ENCODE measurements at places on chromosomes 12 and 14.

- DNase-seq = no peak
Measured at GRCh38 chr14:54052696-54053385, 96.2 kb upstream of the BMP4 start.

GRCh38 chr12:54431911-54432814 is 13.1 kb upstream of the ITGA5 start:
- peak; percentile 26 for DNase-seq

- no peak for DNase-seq
Measured at GRCh38 chr12:22313286-22313962, 21.1 kb downstream of the ST8SIA1 start.

DNA sequence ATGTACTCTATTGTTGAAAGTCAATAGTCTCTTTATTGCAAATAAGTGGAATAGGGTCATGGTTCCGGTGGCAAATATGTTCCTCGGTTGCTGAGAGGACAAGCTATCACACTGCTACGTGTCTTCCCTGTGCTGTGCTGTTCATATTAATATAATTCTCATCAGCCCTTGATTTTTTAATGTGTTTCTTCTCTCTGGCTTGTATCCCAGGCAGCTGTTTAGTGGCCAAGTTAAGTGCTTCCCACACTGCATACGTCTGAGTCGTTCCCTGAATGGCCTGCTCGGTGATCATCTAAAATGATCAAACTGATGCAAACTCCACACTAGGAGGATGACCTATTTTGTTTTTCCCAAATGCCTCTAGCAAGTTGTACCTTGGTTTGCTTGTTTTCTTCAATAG is 186.4 kb downstream of the ANO6 start:
- no peak for DNase-seq

- peak; percentile 51 for DNase-seq
Measured at GRCh38 chr14:69129264-69129880, 23.5 kb downstream of the DCAF5 start.

DNA sequence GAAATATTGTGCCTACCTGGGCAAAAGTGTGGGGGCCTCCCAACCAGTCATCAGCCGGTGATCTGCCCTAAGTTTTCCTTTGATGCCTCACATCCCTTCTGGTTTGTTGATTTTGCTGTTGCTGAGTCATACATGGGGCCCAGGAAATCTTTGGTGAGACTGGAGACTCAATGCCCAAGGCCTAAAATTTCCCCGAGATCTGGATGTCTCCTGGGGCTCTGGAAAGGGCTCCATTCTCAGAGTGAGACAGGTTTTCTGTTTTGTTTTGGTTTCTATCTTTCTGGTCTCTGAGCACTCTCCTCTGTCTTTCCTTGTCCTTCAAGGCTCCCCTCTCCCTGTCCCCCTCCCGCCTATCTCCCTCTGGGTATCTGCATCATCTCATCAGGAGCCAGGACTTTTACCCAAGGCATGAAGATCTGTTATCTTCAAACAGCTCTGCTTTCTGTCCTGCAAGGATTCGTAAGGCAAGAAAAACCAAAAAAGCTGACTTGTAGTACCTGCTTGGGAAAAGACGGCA is 152.8 kb upstream of the MAX start:
- DNase-seq = no peak

GRCh38 chr14:24280797-24281460 is 9.5 kb upstream of the RABGGTA start:
- no peak for DNase-seq

- no peak for DNase-seq
Measured at GRCh38 chr12:115209230-115209629, 525.3 kb upstream of the TBX3 start.

DNA sequence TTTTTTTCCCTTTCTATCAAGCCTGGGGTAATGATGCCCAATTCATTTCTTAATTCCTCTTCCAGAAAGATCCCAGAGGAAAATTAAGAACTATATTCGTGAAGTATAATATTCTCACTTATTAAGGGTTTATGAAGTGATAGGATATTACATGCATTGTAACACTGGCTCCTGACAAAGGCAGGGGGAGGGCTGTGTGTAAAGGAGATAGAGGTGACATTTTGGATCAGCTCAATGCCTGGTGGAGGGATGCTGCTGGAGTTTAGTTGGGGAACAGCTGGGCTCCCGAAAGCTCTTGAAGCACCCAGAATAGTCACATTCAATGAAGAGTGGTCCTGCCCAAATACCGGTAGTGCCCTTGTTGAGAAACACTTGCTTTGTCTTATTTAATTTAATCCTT is 774 bp downstream of the SERPINA11 start:
- no peak for DNase-seq

DNA sequence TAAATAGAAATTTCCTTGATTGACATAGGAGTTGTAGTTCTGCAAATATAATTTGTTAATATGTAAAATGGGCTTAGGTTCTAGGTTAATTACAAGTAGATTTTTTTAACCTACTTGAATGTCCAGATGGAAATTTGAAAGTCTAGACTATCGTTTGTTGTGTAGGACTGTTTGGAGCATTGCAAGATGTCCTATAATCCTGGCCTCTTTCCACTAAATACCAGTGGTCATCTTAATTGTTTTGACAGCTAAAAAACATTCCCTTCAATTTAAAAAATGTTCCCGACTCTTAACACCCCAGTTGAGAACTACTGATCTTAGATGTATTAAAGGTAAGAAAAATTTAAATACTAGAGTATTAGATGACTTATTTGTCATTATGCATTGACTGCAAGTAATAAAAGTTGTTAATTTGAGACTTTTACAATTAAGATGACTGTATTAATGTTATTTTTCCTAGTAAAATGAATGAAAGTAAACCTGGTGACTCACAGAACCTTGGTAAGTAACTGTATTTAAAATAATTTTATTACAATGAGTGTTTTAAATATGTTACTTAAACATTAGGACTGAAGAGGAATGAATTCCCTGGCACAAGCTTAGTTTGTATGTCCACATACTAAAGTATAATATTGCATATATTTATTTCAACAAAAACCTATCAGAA is 21.8 kb downstream of the G2E3 start:
- DNase-seq = no peak

DNA sequence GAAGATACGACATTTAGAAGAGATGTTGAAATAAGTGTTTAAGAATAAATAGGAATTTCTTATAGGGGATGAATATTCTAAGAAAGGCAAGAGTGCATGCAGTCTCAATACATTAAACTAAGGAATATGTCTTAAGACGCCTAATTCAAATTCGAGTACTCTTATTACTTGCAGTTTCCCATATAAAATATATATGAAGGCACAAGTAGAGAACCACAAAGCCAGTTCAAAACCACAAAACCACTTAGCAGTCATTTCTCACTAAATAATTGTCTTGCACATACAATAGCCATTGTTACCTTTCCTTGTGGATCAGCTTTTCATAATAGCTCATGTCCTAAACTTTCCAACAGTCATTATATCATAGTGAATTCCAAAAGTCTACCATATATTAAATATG is 91.0 kb upstream of the MON2 start:
- DNase-seq = no peak

- DNase-seq = no peak
Measured at GRCh38 chr14:100900837-100901390, 2.6 kb downstream of the RTL1 start.

- no peak for DNase-seq
Measured at GRCh38 chr14:52063052-52063462, 5.8 kb downstream of the NID2 start.

DNA sequence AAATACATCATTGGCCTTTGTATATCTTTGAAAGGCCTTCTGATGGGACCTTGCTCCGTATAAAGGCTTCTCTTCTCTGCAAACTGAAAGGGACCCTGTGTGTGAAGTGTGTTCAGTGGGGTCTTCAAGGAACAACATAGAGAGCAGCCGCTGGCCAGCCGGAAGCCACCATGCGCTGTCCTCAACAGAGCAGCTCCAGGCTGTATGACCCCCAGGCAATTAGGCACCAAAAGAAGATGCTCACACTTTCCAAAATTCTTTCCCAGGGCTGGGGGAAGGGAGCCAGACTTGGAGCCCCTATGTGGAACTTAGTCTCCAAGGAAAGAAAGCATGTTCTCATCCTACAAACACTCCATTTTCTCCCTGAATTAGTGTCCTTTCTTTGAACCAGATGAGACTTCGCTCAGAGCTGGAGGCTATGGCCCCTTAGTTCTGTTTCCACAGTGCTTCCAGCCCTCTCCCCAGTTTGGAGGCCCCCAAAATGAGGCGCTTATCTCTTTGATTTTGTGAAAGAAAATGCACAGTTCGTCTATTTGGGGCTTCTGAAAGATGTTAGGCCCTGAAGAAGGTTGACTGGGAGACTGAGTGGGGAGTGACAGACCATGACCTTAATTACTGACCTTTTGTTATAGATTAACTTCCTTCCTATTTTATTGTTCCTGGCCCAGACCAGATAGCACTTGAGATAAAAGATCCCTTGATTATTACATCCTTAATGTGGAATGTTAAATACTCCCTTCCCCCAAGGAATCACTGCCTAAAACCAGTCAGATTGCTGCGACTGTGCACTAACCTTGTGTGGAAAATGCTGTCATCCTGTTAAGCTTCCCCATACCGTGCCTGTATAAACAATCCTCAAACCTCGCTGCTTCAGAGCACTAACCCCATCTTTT is 128.3 kb upstream of the FGD4 start:
- peak; percentile 48 for DNase-seq

- no peak for DNase-seq
Measured at GRCh38 chr12:111138016-111138415, 217.6 kb upstream of the MYL2 start.

- no peak for DNase-seq
Measured at GRCh38 chr12:7319930-7320329, 16.1 kb downstream of the ACSM4 start.

DNA sequence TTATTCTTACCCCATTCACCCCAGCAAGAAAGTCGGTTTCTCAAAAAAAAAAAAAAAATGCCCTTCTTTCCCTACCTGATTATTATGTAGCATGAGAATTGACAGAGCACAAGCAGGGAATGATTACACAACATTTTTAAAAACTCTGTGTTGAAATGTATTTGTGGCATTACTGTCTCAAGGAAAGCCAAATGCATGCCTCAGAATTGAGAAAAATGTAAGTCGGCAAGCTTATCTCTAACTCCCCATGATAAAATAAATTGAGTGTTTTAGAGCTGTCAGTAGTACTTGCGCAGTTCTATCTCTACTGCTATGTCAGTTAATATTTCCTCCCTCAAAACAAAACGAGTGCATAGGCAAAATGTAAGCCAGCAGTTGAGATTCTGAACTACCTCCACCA is 25.7 kb downstream of the ANO4 start:
- DNase-seq = no peak

- DNase-seq = no peak
Measured at GRCh38 chr12:63809566-63809965, 29.9 kb downstream of the RXYLT1 start.

GRCh38 chr12:51163795-51164194 is 9.1 kb downstream of the TFCP2 start:
- DNase-seq = no peak

DNA sequence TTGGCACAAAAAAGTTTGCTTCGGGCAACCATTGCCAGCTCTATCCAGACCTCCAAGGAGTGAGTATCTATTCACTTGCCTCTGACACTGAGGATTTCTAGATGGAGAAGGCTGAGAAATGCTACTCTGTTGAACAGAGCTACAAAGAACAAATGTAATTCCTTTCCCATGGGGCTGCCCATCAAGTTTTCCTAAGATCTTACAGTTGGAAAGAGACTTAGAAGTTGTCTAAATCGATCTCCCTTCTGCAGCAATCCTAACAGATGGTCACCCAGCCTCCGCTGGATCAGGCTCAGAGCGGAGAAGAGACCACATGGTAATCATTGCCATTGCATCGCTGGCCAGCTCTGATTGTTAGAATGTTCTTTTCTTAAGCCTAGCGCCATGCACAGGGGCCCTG is 110.1 kb upstream of the BCL2L14 start:
- no peak for DNase-seq

GRCh38 chr12:19093218-19093617 is 36.3 kb upstream of the PLEKHA5 start:
- DNase-seq = no peak

DNA sequence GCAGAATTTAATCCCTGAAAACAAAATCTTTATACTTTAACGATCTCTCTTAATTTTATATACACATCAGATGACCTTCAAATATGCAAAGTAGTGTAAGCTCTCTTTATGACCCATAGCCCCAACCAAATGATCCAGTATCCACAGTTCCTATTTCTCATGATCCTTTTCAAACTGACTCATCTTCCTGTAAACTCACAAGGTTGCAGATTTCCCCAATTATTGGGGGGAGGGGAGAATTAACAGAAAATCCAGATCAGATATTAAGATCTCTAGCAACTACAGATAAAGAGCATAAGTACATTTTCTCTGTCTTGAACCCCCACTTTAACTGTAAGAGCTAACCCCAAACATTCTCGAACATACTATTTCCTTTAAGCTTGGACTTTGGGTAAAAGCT is 12.5 kb downstream of the GNS start:
- no peak for DNase-seq

GRCh38 chr14:92486881-92487280 is 26.7 kb upstream of the RIN3 start:
- DNase-seq = no peak

GRCh38 chr12:43766291-43766690 is 7.5 kb downstream of the IRAK4 start:
- DNase-seq = no peak

DNA sequence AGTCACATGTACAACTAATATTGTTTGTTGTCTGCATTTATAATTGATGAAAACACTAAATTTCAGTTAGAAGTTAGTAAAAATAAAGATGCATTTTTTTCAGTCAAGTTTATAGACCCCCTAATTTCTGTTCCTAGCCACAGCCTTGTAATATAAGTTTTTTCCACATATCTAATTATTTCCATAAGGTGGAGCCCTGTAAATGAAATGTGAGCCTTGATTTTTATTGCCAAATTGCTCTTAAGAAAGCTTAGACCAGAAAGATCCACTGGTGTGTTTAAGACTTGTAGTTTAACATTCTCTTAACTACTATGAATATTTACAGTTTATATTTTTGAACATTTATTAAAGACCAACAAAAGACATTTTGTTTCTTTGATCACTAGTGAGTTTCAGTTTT is 322.1 kb upstream of the RGS6 start:
- no peak for DNase-seq

DNA sequence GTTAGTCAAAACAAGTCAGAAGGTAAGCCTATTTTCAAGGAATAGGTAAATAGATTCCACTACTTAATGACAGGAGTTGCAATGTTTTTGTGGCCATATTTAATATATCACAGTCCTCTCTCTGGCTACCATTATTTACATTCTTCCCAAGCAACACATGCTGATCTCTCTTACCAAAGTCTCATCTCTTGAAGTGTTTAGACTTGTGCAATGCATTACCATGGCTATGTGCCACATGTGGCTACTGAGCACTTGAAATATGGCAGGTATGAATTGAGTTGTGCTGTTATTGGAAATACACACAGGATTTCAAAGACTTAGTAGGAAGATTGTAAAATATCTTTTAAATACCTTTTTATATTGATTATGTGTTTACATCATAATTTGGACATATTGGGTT is 262.4 kb upstream of the PDE3A start:
- no peak for DNase-seq

DNA sequence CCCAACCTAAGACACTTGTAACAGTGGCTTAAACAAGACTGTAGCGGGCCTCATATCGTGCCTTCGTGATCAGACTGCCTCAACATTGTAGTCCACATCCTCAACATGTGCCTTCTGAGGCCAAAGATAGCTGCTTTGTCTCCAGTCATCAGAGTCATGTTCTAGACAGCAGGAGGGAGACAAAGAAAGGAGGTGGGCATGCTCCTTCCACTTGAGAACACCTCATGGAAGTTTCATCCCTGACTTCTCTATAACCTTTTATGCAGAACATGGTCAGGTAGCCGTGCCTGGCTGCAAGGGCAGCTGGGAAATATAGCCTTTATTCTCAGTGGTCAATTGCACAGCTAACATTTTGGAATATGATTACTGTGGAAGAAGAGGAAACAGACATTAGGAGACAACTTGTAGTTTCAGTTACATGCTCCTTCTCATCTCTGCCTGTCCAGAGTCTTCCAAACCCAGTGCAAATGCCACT is 25.3 kb upstream of the DHRS2 start:
- DNase-seq = no peak

Measured in C1 segment of cervical spinal cord (tissue), 14 donors.